ENCODE measurements at places on chromosomes 12 and 14.
A peak's percentile ranks its signal among the peaks of the same experiment; 100 is the strongest.

DNA sequence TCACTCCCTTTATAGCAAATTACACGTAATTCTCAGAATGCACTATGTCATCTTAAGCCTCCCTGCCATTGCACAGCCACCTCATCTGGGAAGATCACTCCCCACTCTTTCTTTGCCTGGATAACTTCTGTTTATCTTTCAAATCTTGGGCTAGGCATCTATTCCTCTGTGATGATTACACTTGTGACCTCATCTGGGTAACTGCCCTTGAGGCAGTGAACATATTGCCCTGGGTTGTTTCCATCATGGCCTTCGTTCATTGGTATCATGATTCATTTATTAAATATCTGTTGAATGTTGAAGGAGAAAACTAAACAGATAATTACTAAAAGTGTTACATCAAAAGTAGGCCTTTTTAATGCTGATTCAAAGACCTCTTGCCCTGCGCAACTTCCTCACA is 26.2 kb upstream of the PDE3A start:
- DNase-seq: peak; percentile 18

GRCh38 chr14:61703342-61704129 is 8.2 kb downstream of the HIF1A start:
- no peak for DNase-seq

DNA sequence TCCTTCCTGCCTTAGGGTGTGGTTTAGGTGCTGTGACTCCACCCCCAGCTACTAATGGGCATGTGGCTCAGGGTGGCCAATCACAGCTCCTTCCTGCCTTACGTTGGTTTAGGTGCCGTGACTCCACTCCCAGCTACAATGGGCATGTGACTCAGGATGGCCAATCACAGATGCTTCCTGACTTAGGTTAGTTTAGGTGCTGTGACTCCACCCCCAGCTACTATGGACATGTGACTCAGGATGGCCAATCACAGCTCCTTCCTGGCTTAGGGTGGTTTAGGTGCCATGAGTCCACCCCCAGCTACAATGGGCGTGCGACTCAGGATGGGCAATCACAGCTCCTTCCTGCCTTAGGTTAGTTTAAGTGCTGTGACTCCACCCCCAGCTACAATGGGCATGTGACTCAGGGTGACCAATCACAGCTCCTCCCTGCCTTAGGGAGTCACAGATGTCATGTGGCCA is 163.9 kb downstream of the TBX5 start:
- no peak for DNase-seq

DNA sequence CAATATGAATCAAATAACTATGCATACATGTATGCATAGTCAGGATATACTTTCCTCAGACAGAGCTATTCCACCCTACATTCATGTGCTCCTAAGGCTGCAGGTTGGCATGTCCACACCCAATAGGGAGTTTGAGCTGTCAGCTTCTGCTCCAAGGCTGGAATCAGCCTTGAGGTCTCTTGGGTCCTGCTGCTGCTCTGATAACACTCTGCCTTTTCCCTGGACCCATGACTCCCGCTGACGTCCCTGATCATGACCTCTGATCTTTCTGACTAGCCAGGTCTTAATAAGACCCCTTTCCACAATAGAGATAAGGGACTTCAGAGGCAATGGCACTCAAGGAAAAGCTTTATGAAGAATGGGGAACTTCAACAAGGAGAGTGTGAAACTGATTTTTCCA is 5.7 kb downstream of the PITPNM2 start:
- no peak for DNase-seq

DNA sequence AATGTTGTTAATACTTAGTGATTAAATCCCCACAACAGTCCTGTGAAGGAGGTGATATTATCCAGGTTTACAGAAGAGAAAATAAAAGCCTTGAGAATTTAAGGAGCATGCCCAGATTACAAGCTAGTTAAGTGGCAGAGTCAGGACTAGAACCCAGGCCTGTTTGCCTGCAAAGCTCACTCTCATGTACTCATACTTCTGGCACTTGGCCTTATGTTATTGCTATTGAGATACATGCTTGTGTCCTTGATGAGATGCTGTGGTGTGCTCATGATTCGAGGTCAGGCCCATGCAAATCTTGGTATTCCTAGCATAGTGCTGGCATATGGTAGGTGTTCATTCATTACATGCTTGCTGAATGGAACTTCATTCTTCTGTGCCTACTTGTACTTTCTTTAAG is 7.6 kb upstream of the EID3 start:
- DNase-seq: no peak

GRCh38 chr12:85588221-85588620 is 248.0 kb downstream of the RASSF9 start:
- DNase-seq: no peak
